ENCODE measurements at places on chromosomes 3 and 15.

GRCh38 chr3:87120881-87121280 is 106.2 kb upstream of the CHMP2B start:
- DNase-seq, result no peak

DNA sequence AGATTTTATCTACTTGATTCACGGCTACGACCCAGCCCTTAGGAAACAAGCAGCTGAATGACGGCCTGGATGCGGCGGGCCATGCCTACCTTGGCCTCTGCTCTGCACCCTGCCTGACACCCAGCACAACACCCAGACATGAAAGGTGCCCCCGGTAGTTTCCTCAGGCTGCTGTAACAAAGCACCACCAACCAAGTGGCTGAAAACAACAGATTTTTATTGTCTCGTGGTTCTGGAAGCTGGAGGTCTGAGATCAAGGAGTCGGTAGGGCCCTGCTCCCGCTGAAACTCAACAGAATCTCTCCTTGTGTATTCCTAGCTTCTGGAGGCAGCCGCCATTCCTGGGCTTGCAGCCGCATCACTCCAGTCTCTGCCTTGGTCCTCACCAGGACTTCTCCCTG is 111.7 kb downstream of the ADCY5 start:
- DNase-seq, result no peak

- DNase-seq, result no peak
These were observed 42.0 kb downstream of the BFSP2 start for GRCh38 chr3:133441867-133442270.

- no peak for DNase-seq
These were observed 30.3 kb downstream of the PPP1R2 start for GRCh38 chr3:195512798-195513345.

- no peak for DNase-seq
These were observed 29.5 kb downstream of the FAM43A start for GRCh38 chr3:194715022-194715800.

DNA sequence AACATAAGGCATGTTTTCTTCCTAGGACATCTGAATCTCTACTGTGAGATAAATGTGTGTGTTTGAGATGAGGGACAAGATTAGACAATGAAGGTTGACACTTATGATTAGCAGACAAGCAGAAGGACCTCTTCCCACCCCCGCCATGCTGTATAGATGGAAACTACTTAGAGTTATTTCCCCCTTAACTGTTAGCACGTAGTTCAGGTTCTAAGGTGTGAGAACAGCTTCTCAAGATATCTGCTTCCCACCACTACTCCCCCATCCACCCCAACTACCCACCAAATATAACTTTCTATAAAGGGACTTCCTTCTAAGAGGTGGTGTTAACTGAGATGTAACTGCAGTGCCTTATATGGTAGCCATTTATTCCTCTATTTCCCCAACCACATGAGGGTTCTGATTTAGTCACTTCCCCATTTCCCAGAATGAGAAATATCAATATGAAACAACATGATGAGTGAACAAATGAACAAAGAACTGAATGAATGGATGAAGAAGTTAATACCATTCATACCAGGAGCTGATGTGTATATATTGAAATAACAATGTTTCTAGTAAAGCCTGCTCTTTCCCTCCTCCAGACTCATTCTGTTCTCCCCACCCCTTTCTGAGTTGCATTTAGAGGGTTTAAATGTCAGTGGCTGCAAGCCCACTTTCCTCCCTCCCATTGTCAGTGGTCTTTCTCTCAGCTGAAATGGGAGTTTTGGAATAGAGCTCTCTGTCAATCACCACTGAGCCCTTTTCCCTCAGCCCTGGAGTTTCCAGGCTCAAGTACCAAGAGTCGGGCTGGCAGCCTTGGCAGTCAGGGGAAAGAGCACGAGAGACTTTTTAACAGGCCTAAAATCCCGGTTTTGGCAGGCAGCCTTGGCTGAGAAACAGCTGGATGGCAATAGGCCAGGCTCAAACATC is 7.7 kb upstream of the RFTN1 start:
- DNase-seq, result peak; percentile 74

- DNase-seq, result no peak
These were observed 154.3 kb downstream of the PLCL2 start for GRCh38 chr3:17038900-17039553.

DNA sequence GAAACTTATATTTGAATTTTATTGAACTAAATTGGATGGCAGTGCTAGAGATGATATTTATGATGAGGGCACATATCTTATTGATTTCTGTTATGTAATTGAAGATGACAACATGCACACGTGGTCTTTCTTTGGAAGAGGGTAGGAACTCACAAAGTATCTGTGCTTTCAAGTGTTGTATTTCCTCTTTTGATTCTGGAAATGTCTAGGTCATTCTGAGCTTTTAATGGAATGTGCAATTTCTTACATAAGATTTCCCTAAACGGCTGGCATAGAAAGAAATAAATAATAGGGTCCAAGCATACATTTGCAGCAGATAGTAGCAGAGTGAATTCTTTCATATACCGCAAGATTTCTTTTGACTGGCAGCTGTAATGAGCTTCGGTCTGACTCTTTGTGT is 10.1 kb upstream of the GPR171 start:
- DNase-seq, result no peak

DNA sequence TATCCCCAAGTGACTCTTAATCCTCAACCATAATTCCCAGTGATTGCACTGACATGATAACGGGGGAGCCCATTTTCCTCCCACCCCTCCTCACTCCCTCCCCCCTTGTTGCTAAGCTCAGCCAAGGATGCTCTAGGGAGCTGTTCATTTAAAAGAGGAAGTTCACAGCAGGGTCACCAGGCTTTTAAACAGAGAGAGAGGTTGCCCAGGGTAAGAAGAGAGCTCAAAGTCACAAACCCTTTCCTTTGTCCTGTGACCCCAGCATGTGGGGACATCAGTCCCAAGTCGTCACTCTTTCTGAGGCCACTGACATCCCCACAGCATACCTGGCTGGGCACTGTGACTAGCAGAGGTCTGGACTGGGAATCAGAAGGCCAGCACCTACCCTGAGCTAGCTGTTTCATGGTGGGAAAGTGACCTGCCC is 144.1 kb downstream of the RORA start:
- no peak for DNase-seq

- no peak for DNase-seq
These were observed 217.8 kb downstream of the CHST2 start for GRCh38 chr3:143337387-143337786.

GRCh38 chr15:71276336-71276665 is 161.0 kb downstream of the THSD4 start:
- no peak for DNase-seq

GRCh38 chr3:46669191-46669999 is 24.1 kb downstream of the ALS2CL start:
- DNase-seq, result peak; percentile 12

DNA sequence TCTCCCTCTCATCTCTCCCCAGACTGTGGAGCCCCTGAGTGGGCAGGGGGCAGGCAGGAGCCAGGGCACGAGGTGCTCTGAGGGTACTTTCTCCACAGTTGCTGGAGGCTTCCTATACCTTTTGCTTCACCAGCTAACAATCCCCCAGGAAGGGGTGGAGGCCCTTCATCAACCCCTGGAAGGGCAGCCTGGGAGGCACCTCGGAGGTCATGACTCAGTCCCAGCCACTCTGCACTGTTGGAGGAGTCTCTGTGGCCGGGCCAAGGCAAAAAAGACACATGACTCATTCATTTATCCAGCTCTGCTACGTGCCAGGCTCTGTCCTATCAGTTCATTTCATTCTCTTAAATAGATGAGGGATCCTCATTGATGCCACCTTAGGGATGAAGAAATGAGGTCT is 15.6 kb upstream of the KY start:
- DNase-seq, result no peak

GRCh38 chr15:80932989-80933388 is 56.6 kb downstream of the MESD start:
- DNase-seq, result peak; percentile 66

- DNase-seq, result no peak
These were observed 244.6 kb upstream of the WNT5A start for GRCh38 chr3:55731741-55732140.

- no peak for DNase-seq
These were observed 951.5 kb upstream of the CFAP20DC start for GRCh38 chr3:60001369-60001768.

DNA sequence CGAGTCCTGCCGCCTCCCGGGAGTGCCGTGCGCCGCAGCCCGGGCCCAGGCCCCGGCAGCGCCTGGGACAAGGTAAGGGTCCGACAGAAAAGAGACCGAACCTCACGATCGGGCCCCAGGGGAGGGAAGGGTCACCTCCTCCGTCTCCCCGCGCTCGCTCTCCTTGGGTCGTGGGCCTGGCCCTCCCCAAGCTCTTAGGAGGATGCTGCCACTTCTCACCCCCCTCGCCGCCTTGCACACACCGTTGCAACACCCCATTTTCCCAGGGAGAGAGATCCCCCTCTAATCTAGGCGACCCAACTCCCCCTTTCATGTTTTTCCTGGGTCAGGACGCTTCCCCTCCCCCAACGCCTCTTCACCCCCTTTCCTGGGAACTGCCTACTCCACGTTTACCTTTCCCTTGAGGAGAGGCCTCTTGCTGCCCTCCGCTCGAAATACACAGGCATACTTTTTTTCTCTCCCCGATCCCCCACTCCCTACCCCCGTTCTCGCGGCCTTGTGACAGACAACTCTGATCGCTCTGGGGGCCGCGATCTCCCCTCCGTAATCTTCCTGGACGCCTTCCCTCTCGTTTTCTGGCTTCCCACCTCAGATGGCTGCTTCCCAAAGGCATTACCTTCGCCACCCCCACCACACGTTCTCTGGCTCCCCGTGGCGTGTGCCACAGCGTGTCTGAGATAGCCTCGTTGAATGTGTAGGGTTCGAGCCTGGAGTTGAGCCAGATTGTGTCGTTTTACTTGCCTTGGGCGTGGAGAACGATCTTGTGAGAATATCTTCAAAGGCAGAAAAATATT is 688 bp downstream of the SETD5 start:
- peak; percentile 64 for DNase-seq

DNA sequence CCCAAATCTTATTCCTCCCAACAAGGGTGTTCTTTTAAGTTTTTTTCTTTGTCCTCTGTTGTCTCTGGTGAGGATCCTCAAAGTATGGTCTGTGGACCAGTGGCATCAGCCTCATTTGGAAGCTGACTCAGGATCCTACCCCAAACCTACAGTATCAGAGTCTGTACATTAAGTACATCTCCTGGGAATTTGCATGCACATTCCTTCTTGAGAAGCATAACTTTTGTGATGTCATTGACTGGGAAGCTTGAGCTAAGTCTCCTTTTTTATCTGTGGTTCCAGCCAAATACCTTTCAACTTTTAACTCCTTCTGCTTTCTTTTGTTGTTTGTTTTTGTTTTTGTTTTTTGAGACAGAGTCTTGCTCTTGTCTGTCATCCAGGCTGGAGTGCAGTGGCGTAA is 40.5 kb downstream of the ARMC8 start:
- no peak for DNase-seq
